ENCODE measurements at places on chromosomes 16 and 17. TPM values are rescaled to one million over a fixed set of nuclear protein-coding genes. Genes with fewer than 3 reads are reported as not detected.

- no peak for DNase-seq
Measured at GRCh38 chr16:78034530-78034929, 12.2 kb downstream of the CLEC3A start.

DNA sequence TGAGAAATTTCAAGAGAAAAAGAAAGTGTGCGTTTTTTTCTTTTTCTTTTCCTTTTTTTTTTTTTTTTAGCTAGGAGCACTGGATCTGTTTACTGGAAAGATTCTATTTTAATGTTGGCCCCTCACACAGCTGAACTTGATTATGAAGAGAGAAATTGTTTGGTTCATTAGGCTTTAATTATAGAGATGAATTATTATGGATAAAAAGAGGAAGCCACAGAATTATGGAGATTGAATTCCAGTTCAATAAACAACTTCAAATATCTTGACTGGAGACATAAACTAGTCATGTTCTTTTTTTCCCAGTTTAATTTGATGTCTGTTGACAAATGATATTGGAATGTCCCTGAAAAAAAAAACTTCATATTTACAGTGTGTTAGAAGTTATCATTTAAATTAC, 152.0 kb upstream of the HS3ST3A1 start:
- DNase-seq, result no peak

Gene ATP6V0A1
- total RNA-seq, result 97.4 TPM

Gene DCUN1D3
- 77.8 TPM for total RNA-seq

Gene PITPNC1
- 45.4 TPM for total RNA-seq
